ENCODE measurements at places on chromosomes 5 and 9.

GRCh38 chr9:136456258-136456657, 16.6 kb upstream of the INPP5E start:
- no peak for DNase-seq

- DNase-seq: peak; percentile 53
Measured at GRCh38 chr9:91421971-91422757, 1.5 kb downstream of the NFIL3 start.

- peak; percentile 29 for DNase-seq
Measured at GRCh38 chr5:74272024-74272775, 368.3 kb downstream of the ENC1 start.

DNA sequence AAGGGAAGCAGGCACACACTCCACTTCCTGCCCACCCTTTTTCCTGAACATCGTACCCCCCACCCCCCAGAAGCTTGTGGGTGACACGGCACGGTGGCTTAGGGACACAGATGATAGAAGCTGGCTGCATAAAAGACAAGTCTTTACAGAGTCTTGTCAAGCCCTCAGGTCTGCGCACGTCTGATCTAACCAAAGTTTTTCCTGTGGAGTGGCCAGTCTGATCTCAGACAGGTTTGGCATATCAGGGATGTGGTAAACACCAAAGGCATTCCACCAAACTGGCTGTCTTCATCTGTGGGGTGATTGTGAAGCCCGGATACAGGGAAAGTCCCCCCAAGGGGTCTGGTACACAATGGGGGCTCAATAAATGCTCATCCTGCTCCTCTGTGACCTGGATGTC, 50.0 kb downstream of the CRB2 start:
- DNase-seq: no peak

GRCh38 chr5:136055612-136056309, 27.0 kb downstream of the TGFBI start:
- no peak for DNase-seq

GRCh38 chr5:66814146-66814991, 218.2 kb downstream of the MAST4 start:
- peak; percentile 49 for DNase-seq
